ENCODE measurements at places on chromosomes 1 and 21.
A peak's percentile ranks its signal among the peaks of the same experiment; 100 is the strongest.

DNA sequence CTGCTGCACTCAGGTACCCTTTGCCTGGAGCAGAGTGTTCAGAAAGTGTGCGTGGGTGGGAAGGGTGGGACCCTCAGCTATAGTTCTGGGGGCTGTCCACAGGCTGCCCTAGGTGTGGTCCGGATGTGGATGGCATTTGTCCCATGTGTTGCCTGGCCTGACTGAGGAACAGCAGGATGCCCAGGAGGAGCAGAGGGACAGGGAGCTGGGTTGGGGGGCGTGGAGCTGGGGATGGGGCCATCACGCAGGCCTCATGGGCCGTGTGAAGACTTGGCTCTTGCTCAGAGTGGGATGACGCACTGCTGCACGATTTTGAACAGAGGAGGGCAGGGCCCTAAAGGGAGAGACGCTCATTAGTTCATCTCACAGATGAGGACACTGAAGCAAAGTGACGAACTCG is 17.0 kb downstream of the C1orf115 start:
- DNase-seq = no peak

DNA sequence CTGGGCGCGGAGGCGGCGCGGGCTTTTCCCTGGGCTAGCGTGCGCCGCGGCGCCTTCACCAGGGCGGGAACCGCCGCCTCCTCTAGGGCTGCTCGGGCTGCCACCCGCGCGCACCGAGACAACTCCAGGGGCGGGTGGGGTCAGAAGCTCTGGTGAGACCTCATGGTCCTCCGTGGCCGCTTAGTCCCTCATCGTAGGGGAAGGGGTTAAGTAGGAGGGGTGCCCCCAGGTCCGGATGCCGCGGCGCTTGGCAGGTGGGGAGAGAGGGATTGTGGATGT is 559 bp downstream of the SERTAD4 start:
- no peak for DNase-seq

GRCh38 chr1:157472959-157473358 is 79.4 kb downstream of the FCRL5 start:
- DNase-seq = no peak

GRCh38 chr1:237759377-237759776 is 131.3 kb downstream of the ZP4 start:
- DNase-seq = no peak

DNA sequence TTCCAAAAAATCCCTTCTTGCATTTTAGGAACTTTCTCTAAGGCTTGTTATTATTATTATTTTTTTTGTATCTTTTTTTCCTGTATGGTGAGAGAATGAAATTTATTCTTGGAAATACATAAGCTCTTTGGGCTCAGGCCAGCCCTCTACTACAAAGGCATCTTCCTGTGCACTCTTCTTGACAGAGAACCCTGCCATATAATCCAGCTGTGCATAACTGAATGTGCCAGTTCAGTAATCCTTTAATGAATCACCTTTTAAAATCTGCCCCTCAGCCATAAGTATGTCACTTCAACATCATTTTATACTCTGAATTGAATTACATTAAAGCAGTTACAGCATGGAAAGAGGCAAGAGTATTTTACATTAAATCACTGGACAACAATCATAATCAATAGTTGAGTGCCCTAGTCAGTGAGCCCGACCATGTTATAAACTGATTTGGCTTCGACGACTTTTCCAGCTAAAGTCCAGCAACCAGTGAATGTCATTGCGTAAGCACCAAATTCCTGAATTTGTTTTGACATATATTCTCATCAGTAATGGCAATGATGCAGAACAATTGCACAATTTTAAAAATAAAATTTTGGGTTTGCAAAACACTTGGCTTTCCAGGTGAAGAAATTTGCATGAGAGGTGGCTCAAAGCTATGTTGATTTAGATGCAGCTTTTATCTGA is 59.2 kb upstream of the KCNK2 start:
- DNase-seq = no peak

DNA sequence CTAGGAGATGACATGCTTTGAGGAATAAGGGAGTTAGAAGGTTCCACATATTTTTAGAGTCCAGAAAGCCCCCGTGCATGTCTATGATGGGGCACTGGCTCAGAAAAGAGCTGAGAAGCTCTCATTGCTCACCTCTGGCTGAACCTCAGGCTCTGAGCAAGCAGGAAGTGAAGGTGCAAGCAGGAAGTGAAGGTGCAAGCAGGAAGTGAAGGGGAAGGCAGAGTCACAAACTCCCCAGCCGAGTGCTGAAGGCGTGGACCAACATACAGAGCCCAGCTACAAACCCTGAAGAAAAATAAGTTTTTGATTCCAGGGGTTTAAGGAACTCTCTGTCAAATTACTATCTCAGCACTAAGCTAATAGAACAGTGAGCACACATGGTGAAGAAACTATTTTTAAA is 7.0 kb downstream of the KRTAP10-8 start:
- DNase-seq = peak; percentile 27

DNA sequence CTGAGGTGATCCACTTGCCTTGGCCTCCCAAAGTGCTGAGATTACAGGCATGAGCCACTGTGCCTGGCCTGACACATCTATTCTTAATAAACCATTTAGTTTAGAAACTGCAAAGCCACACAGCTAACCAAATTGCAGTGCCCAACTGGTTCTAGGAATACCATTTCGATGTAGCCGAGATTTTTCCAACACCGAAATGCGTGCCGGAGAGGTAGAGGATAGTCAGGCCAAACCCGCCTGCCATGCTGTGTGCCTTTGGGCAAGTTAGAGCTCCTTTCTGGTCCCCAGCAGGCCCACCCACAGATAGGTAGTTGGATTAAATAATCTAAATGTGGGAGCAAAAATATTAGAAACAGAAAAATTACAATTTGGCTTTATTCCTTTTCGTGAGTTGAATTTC is 254.4 kb downstream of the FOXD2 start:
- DNase-seq = no peak

GRCh38 chr1:176884286-176884685 is 280.2 kb downstream of the ASTN1 start:
- DNase-seq = no peak

DNA sequence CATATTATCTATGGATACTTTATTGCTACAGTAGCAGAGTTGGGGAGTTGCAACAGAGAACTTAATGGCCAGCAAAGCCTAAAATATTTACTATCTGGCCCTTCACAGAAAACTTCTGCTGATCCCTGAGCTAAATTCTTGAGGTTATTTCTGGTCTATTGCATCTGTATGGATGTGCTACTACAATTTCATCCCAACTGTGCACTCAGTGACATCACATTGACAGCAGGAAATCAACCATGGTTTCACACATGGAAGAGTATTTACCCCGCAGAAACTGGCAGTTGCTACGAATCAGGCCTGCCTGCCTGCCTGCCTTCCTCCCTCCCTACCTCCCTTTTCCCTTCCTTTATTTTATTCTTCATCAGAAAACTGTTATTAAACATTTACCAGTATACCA is 12.1 kb downstream of the CLCA2 start:
- no peak for DNase-seq

Data from stimulated activated CD8-positive, alpha-beta memory T cell treated with anti-CD3 and anti-CD28 coated beads, Interleukin-7, amount 100 ng/mL, for 48 hours (primary cell).